ENCODE measurements at places on chromosomes 13 and 19.

GRCh38 chr19:12974301-12975220 lies 5.2 kb downstream of the DAND5 start:
- no peak for DNase-seq

GRCh38 chr19:50358483-50359327 lies 6.7 kb downstream of the NAPSA start:
- DNase-seq = peak; percentile 63

DNA sequence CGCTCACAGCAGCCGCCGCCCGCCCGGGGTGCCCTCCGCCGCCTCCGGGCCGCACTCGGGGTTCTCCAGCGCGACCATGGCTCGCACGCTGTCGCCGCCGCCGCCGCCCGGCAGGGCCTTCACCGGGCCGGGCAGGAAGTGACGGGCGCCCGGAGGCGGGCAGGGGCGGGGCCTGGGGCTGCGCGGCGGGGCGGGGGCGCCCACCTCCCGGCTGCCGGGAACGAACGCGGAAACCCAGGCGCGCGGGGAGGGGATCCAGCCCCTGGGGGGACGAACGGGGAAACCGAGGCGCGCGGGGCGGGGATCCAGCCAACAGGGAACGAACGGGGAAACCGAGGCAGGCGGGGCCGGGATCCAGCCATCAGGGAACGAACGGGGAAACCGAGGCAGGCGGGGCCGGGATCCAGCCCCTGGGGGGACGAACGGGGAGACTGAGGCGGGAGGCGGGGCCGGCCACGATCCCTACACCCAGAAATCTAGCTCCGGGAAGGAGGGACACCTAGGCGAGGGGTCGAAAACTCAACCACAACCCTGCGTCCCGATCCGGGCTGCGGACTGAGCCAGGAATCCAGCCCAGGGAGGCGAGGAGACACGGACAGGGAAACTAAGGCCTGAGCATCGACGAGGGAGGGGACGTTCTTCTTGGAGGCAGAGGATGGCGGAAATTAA lies at the start of gene R3HDM4:
TSS of gene R3HDM4 (minus strand) at position 140 of the 669 bp plus-strand sequence. CDS start at position 78, 62 bp downstream.
- peak; percentile 82 for DNase-seq

DNA sequence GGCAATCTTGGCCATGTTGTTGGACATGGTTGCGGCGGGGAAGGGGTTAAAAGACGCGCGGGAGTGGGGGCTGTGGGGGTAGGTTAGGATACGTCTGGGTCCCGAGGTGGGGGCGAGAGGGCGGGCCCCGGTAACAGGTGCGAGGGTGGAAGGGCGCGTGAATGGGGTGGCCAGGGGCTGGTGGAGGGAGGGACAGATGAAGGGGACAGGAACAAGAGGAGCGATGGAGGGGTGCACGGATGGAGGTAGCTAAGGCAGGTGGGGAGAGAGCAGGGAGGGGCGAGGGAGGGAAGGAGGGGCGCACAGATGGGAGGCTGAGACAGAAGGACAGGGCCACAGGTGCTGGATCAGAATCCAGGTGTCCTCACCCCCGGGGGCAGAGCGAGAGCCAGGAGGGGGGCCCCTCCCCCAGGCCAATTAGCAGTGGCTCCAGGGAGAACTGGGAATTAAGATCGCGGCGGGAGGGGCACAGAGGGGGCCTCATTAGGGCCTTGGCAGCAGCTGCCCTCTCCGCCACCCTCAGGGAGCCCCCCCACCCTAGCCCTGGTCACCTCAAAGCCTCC lies 1.3 kb downstream of the GNG8 start:
- DNase-seq = no peak

DNA sequence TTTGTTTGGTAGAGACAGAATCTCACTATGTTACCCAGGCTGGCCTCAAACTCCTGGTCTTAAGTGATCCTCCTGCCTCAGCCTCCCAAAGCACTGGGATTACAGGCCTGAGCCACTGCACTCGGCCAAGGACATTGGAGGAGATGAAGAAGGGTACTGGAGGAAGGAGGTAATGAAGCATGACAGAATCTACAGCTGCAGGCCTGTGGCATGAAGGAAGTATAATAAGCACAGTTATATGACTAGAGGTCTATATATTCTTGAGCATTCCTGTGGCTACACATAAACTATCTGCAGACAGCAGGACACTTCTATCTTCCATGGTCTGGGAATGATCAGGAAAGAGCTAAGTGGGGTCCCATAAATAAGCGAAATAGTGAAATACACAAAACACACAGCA lies 18.2 kb downstream of the ZNF565 start:
- no peak for DNase-seq

GRCh38 chr13:24085662-24086061 lies 74.9 kb upstream of the SPATA13 start:
- no peak for DNase-seq

DNA sequence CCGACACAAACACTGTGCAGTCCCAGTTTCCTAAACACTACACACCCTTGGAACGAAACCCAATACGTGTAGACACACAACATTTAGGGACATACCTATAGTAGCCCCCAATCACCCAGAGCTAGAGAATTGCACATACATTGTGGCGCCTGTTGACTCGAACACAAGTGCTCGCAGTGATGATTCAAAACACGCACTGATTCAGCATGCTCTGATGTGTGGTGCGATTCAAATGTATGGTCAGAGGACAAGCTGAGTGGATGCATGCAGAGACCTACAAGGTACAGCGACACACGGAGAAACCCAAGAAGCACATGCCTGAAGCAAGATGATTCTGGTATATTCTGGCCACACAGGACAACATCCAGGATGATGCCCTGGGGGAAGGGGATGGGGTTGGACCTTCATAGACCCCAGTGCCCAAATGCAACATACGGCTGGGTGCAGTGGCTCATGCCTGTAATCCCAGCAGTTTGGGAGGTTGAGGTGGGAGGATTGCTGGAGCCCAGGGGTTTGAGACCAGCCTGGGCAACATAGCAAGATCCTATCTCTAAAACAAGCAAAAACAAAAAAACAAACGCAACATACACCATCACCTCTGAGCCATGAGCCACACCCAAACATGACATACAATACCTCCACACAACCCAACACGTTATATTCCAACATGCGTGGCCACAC lies 997 bp upstream of the KCNN4 start:
- no peak for DNase-seq

GRCh38 chr19:14775869-14776586 lies 2.3 kb downstream of the ADGRE2 start:
- DNase-seq = no peak

DNA sequence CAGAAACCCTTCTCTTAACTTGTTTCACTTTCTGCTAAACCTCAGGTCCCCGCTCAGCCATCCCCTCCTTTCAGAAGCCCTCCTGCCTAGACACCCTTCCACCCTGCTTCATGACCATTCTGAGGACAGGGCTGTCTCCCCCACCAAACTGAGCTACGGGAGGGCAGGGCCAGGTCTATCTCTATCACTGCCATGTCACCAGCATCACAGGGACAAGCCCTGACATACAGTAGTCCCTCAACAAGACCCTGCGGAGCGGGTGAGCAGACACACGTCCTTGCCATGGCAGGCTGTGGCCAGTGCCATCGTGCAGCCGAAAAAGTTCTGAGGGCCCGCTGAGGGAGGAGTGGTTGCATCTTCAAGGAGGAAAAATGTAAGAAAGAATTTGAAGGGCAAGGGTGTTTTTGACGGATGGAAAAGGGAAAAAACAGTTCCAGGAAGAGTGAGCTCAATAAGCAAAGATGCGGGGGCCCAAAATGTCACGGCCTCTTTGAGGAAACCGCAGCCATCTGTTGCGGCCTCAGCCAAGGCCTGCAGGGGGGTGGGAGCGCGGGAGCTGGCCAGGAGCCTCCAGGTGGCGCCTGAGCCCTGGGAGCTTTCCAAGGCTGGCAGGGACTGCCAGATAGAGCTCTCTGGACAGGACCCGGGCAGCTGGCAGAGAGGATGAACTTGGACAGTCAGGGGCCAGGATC lies 8.1 kb downstream of the PTGIR start:
- no peak for DNase-seq

DNA sequence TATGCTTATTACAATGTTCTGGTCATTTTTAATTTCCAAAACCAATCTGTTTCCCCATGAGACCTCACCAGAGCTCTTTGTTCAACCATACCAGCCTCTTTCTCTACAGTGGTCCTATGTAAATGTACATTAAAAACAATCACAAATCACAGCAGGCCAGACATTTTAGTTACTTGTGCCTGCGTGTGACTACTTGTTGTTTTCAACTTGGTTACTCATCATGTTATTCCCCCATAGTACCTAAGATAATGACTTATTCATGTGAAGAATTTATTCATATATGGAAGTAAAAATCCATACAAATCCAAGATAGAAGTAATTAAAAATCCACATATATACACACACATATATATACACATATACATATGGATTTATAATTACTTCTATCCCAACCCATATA lies 379.6 kb downstream of the SLITRK6 start:
- no peak for DNase-seq

- DNase-seq = no peak
Observed at GRCh38 chr13:94121686-94122085, 357.8 kb downstream of the DCT start.

GRCh38 chr19:2112516-2113320 lies 16.0 kb downstream of the IZUMO4 start:
- DNase-seq = no peak
